ELR (cell line): ENCODE measurements at places on chromosomes 6 and 20.

DNA sequence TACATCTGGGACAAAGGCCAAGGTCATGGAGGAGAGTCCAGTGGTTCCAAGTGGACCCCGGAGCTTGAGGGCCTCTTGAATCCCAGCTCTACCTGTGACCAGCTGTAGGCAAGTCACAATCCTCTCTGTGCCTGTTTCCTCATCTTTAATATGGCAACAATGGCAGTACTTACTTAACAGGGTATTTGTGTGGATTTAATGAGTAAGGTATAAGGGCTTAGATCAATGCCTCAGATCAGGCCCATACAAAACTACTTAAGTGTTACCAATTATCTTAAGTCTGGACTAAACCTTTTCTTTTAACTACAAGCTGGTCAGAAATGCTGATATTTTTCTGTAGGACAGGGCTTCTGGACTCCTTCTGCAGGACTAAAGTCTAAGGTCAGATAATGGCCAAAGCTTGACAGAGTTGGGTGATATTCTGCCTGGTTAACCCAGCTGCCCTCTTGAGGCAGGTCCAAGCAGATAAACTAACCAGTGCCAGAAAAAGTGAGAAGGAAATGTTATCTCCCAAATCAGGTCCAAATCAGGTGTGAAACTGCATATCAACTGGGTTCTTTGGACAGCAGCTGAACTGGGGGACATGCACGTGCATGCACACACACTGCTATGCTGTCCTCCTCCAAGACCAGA lies 2.2 kb downstream of the SULF2 start:
- DNase-seq = no peak

DNA sequence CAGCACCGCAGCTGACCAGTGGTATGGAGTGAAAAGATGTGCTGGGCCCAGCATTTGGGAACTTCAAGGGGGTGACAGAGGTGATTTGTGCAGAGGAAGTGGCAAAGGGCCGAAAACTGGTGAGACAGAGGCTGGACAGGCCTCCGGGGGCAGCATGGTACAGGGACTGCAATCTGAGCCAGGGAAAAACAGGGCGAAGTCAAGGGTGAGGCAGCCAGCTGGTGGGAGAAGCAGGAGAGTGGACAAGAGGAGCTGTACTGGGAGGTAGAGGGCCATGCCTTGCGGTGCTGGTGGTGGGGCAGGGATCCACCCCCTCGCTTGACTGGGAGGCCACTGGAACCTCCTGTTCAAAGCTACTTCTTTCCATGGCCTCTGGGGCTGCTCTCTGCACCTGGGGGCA lies 7.3 kb upstream of the GFRA4 start:
- DNase-seq = peak; percentile 56

GRCh38 chr6:4113649-4114048 lies 21.7 kb downstream of the ECI2 start:
- no peak for DNase-seq

- no peak for DNase-seq
Measured at GRCh38 chr6:88566746-88567534, 396.5 kb downstream of the RNGTT start.

DNA sequence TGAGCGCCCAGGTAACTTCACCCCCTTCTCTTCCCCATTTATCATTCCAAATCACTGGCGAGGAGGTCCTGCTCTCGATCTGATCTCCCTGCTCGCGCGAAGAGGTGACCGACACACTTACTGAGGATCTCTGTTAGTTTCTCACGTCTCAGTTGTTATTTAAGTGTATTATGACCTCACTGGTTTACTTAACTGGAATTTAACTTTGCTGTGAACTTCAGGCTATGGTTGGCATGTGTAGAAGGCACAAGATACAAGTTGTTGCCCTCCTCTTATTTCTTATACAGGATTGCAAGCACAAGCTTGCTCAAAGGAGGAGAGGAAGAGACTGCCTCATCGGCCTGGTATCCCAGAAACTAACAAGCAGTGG lies 1.2 kb downstream of the RNF217 start:
- DNase-seq = peak; percentile 62

DNA sequence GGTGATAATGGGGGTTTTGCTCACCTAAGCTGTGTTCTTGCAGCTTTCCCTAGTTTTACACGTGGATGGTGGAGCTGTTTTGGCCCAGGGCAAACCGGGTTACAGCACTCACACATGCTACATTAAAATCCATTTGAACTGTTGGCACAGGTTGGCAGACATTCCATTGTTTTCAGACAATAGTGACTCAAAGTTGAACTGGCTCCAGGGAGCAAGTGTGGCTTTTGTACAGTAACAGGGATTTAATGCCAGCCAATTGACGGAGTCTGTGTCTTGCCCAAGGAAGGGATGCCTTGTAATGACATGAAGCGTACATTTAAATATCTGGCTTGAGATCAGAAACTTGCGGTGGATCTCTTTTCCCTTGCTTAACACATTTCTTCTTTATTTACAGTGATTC lies 183.1 kb downstream of the DTNBP1 start:
- DNase-seq = peak; percentile 8

DNA sequence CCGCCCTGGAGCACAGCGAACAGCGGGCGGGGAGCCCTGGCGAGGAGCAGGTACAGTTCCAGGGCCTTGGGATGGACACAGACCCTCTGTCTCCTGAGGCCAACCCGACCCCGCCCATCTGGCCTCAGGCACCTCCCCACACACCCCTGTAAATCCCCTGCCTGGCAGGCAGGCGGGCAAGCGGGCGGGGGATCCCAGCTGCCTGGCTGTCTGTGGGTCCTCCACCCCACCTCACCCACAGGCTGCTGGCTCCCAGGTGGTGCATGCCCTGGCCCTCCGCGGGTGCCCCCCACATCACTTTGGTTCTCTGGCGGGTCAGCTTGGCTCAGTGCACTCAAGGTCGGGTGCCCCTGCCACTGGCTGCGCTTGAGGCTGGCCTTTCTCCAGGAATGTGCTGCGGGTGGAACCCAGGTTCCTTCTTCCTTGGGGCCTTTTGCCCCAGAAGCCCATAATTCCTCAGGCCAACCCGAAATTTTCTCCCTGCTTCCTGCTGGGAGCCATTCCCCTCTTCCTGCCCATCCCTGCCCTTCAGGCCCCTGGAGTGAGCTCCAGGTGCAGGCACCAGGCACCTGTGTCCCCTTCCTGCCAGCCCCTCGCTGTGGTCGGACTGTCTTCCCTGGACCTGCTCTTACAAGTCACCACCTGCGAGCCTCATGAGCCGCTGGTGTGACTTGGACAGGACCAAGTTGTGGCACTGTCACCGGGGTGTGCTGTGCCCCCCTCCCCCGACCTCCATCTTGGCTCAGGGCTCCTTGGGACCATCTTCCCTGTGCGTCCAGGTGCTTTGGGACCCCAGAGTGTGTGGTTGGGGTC lies 5.3 kb upstream of the TNFRSF6B start:
- DNase-seq = no peak

DNA sequence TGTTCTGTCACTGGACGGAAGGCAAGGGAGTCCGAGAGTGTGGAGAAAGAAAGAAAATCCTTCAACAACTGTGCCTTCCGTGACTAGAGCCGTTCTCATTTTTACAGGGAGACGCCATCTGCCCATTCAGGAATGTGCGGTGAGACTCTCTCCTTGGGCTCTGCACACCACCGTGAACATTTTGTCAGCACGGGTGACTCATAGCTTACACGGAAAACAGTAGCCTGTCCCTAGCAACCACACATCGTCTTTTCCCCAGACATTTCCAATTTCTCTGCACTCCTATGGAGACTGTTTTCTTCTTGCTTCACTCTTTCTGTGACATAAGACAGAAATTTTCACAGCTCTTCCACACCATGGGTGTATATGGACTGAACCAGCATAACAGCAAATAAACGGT lies 55.1 kb downstream of the TBXT start:
- DNase-seq = peak; percentile 69

DNA sequence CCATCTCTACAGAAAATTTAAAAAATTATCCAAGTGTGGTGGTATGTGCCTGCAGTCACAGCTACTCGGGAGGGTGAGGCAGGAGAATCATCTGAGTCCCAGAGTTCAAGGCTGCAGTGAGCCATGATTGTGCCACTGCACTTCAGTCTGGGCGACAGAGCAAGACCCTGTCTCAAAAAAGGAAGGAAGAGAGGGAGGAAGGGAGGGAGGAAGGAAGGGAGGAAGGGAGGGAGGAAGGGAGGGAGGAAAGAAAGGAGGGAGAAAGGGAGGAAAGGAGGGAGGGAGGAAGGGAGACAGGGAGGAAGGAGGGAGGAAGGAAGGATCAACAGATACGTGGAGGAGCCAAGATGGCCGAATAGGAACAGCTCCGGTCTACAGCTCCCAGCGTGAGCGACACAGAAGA lies 90.1 kb downstream of the ZNF217 start:
- DNase-seq = no peak

GRCh38 chr6:167781868-167782267 lies 44.8 kb upstream of the AFDN start:
- DNase-seq = no peak

DNA sequence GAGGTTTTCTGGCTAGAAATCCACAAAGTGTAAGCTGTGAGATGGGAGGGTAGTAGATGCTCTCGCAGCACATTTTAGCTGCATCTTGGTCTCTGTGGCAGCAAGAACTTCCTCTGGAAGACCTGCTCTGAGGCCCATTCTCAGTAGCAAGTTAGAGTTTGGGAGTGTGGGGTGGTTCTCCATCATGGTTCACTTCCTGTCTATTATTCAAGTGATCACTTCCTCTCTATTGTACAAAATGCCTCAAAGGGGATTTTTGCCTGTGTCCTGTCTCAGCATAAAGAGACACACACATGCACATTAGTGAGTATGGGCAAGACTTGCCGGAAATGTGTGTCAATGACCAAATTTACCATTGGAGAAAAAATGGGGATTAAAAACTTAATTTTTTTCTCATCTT lies 42.5 kb downstream of the LYRM2 start:
- no peak for DNase-seq

GRCh38 chr6:40912158-40912946 lies 126.7 kb downstream of the UNC5CL start:
- DNase-seq = peak; percentile 25

DNA sequence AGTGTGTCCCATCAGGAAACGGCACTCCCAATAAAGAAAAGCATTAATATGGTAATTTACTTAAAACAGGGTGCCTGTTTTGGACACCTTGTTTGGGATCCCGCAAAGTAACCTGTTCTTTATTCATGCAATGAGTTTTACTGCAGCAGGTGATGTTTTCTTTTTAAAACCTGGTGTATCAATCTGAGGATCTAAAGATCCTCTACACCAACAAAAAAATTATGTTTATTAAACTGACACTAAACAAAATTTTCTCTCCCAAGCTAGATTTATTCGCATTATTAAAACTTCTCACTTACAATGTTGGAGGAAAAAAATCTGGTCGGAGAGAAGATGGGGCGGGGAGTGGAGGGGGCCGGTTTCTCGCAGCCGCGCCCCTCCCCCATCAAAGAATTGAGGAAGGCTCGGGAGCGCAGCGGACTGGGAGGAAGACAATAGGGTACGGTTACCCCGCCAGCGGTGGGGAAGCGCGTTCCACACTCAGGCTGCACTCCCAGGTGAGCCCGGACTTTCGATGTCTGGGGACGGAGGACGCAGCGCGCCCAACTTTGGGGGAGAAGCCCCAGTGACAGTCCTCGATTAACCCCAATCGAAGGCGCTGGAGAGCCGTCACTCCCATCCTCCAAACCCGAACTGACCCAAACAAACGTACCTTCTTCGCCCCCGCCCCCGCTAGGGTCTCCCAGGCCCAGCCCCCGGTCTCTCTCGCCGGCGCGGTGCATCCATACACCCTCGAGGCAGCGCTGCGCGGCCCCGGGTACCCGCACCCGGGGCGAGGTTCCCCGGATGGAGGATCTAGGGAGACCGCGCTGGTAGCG lies 1.3 kb downstream of the CD24 start:
- DNase-seq = no peak

DNA sequence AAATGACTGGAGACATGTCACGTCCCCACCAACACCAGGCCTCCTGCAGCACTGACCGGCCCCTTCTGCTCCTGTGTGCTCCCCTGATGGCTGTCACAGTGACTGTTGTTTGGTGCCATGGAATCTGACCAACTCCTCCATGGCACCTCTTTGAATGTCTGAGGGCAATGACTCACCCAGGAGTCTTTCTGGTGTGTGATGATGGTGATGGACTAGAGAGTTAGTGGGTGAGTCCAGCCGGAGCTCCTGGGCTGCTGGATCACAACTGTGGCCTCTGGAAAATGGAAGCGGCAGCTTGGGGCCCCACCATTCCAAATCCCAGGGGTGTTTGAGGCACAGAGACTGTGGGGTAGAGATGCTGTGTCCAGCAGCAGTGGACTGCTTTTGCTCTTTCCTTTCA lies 133.3 kb downstream of the TFAP2C start:
- no peak for DNase-seq

DNA sequence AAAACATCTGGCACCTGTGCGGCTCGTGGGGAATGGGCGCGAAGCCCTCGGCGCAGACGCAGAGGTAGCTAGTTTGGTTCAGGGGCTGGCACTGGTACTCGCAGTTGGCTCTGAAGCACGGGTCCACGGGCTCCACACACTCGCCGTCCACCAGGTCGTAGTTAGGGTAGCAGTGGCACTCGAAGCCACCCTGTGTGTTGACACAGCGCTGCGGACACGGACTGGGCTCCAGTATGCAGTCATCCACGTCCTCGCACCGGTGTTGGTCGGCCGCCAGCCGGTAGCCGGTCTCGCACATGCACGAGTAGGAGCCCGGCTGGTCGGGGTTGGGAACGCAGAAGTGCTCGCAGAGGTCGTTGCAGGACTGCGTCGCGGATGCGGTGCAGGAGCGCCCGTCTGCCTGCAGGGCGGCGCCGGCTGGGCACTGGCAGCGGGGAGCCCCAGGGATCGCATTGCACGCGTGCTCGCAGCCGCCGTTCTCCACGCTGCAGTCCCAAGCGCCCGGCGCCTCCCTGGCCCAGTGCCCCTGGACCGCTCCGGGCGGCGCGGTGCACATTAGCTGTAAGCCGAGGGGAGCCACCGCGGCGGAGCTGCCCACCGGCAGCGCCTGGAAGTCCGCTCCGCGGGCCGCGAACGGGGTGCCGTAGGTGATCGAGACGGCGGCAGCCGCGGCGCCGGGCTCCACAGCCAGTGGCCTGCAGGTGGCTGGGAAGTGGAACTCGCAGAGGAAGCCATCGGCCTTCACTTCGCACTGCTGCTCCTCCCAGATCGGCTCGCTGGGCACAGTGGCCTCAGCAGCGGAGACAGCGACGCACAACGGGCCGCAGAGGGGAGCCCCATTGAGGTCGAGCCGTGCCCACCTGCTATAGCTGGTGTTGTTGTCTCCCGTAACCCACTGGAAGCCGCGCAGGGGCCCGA lies 930 bp downstream of the THBD start:
- peak; percentile 14 for DNase-seq

GRCh38 chr6:14440940-14441781 lies 323.6 kb downstream of the CD83 start:
- DNase-seq = no peak

GRCh38 chr6:168045141-168045691 lies 33.8 kb downstream of the FRMD1 start:
- no peak for DNase-seq

- DNase-seq = no peak
Measured at GRCh38 chr6:137230547-137230946, 11.4 kb upstream of the IFNGR1 start.

GRCh38 chr20:59073582-59073981 lies 31.0 kb upstream of the PRELID3B start:
- no peak for DNase-seq

DNA sequence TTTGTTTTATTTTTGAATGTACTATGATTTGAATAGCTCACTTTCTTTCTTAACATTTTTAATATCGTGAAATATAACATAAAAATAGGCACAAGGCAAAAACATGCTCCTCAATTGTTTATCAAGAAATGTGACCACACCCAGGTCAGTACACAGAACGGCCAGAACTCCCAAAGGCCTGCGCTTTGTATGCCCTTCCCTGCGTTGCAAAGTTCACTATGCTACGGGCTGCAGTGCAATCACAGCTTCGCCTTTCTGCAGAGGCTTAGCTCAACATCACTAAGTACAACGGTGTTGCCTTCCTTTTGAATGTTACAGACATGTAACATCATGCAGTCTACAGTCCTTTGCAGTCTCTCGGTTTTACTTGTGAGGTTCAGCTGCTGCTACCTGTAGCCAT lies 333.4 kb downstream of the THBS2 start:
- DNase-seq = no peak
